Activated naive CD8-positive, alpha-beta T cell treated with anti-CD3 and anti-CD28 coated beads, Interleukin-2, amount 50 U/mL, for 16 hours (primary cell): ENCODE measurements at places on chromosomes 1 and 21.

DNA sequence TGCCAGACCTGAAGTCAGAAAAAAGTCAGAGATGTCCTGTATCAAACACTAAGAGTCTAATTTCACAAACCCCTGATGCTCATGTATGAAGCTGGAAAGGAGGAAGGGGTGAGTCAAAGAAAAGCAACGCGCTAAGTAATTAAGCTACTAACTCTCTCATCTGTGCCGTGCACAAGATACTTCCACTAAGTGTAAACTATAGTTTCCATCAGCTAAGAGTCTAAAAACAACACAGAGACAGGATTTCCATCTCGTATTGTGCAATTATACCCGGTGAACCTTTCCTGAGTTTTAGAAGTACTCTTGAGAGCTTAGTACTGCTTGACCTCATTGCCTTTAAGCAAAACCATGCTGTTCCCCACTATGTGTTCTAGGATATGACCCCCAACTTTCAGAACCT, 19.0 kb downstream of the DNALI1 start:
- DNase-seq, result no peak

DNA sequence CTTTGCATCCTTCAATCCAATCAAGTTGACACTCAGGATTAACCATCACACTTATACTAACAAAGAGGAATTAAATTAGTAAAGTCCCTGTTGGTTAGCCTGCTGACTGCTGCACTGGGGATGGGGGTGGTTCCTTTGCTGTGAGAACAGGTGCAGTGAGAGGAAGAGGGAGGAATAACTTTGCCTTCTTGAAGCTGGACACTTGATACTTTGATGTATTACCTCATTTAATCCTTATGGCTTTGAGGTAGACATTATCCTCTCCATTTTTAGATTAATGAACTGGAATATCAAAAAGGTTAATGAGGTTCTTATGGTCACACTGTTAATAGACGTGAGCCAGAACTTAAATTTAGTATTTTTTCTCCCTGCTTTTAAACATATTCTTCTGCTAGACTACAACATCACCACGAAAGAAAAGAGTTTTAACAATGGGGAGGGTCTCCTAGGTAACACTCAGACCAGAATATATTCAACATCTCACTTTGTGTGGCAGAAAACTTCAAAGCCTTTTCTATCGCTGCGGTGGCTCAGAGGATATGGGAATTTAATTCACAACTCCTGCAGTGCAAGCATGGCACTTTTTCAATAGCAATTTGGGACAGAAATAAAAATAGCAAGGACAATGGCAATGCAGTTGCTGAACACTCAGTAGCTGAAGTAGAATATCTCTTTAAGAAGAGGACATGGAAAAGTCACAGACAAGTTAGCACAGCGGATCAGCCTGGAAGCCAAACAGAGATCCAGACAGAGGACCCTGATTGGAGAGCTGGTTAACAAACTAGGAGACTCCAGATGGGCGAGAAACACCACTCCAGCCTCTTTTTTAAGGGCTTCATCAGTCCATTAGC, 68.8 kb upstream of the DNAH14 start:
- no peak for DNase-seq

DNA sequence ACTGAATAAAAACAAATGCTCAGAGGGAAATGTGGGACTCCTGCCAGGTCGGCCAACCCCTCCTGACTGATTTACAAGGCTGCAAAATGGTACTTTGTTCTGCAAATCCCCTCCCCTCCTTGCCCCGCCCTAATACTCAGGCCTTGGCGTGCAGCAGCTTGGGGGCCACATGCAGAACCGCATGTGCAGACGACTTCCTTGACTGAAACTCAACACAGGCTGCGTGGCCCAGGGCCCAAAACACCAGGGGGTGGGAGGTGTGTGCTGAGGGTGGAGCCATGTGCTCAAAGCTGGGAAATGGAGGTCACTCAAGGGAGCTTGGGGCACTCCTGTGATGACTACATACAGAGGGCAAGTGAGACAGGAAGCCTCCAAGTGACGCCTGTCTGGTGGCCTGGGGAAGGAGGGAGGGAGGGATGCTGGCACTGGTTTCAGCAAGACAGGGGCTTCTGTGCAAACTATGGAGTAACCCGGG, 87.2 kb downstream of the MRPL37 start:
- DNase-seq, result peak; percentile 53

DNA sequence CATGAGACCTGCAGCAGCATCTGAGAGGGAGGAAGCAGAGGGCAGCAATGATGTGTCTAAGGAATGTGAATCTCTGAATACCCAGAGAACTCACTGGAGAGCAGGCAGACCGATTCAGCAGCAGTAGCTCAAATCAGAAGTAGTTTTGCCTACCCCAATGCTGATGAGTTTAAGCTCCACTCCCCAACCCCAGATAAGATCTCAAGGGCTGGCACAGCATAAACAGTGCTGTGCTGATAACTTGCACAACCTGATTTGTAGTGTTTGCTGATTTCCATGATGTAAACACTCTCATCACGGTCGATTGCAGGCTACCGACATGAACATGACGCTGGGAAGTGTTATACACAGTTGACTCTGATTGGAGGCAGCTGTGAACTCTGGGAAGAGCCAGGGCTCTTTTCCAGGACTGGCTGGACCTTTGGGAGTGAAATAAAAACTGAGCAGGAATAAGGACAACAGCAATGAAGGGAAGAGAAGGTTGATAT, 11.2 kb upstream of the HMGCS2 start:
- DNase-seq, result no peak

- DNase-seq, result no peak
These were observed 186.4 kb downstream of the MRPL39 start for GRCh38 chr21:25420831-25421230.

GRCh38 chr1:101371259-101371658, 134.4 kb downstream of the S1PR1 start:
- DNase-seq, result no peak

DNA sequence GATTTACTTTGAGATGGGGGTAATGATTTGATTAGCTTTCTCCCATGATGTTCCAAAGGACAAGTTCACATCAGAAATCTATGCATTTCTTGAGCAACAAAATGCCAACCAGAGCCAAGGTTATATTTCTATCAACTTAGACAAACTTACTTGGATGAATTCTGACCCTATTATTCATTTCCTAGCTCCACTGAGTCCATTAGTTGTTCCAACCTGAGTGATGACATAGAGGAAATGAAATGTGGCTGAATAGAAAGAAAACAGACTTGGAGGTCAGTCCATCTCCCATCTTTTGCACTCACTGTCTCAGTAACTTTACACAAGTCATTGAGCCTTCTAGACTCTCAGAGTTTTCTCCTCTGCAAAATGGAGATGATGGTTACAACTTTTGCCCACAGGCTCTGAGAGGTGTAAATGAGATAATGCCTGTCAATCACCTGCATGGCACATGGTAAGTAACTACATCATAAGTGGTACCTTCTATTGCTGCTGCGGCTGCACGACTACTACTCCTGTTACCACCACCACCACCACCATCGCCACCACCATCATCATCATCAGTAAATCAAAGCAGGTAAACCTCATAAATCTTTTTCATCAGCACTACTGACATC, 98.2 kb downstream of the PTPN14 start:
- DNase-seq, result no peak

GRCh38 chr1:198747127-198747526, 108.3 kb downstream of the PTPRC start:
- no peak for DNase-seq
